ENCODE measurements at places on chromosomes 3 and 15.

DNA sequence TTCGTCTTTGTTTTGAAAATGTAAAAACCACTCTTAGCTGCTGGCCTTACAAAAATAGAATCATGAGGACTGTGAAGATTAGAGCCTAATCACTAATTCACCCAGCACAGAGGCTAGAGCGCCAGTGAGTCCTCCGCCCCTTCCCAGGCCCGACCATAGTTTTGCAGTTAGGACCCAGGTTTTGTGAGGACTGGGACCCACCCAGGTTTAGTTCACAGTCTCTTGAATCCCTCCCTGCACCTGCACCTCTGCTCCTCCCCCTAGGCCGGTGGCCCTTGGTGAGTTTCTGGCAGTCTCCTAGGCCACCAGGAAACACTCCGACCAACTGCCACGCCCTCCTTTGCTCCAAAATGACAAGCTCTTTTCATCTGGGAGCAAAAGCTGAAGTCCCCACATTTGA lies 136.0 kb upstream of the CCDC54 start:
- DNase-seq, result no peak

DNA sequence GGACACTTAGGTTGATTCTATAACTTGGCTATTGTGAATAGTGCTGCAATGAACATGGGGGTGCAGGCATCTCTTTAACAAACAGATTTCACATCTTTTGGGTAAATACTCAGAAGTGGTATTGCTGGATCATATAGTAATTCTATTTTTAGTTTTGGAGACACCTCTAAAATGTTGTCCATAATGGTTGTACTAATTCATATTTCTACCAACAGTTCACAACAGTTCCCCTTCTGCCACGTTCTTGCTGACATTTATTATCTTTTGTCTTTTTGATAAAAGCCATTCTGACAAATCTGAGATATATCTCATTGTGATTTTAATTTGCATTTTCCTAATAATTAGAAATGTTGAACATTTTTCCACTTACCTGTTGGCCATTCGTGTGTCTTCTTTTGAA lies 19.5 kb downstream of the CX3CR1 start:
- no peak for DNase-seq

GRCh38 chr15:59562448-59563186 lies 49.0 kb upstream of the GCNT3 start:
- no peak for DNase-seq

GRCh38 chr15:32034106-32034505 lies 3.8 kb downstream of the CHRNA7 start:
- no peak for DNase-seq

DNA sequence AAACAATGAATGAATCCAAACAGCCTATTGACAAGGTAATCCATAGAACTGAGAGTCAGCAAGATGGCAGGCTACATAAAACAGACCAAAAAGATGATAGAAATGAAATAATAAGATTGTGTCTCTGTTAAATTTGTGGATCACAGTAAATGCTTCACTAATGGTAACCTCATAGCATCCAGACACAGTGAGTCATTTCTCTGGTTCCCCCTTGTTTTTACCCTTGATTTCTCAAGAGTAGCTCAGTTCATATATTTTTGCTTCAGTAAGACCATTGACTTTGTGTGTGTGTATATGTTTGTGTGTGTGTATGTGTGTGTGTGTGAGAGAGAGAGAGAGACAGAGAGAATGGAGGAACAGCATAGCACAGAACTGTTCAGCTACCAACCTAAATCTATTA lies 546.9 kb downstream of the RBMS3 start:
- DNase-seq, result no peak

DNA sequence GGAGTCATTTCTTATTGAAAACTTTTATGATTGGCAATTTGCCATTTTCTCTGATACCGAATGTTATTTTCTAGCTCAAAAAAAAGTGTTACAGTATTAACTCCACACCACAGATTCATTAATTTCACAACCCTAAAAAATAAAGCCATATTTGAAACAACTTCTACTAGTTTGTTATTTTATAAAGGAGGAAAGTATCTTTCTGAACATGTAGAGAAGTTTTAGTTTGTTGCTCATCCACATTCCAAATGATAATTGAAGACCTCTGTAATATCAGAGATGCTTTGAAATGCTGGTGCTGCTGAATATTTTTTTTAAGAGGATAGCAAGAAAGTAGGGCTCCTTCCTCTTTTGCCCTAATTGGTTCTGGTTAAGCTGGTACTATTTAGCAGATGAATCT lies 1.9 kb downstream of the VGLL3 start:
- no peak for DNase-seq

DNA sequence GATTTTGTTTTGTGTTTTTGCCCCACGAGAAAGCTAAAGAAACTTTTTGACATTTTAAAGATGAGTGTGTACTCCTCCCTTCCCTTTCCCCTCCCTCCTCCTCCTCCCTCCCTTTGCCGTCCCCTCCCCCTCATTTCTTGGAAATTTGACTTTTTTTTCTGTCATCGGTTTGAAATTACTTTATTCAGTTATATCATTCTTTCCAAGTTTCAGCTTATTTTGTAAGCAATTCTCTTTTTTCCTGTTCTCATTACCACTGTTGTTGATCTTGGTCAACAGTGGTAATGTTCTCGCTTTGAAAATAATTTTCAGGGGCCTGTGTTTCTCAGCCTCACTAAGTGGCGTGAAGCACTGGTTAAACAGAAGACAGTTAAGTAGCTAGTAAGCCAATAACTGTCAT lies 178.4 kb downstream of the AKAP13 start:
- no peak for DNase-seq

DNA sequence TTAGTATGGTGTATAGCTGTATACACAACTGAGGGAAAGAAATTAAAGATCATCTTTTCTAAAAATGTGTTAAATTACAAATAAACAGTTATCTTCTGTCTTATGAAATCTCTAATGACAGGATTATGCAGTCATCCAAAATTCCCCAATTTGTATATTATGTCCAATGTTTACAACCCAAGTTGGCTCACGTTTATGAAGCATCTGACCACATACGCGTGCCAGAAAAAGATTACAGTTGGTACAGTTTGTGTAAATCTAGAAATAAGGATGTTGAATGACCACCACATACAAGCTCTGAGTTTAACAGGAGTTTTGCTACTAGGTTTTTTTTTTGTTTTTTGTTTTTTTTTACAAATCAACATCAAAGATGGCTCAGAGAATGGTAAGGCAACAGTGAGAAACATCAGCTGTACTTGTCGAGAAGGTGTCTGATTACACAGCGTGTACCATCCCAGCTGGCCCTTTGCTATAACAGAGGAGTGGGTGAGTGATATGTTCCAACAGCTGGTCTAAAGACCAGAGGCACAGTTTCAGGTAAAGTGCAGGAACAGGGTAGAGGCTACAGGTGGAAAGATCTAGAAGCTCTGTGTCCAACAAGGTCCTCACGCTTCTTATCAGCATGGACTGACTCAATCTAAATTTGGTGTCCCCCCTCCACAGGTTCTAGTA lies 47.1 kb downstream of the USF3 start:
- no peak for DNase-seq

DNA sequence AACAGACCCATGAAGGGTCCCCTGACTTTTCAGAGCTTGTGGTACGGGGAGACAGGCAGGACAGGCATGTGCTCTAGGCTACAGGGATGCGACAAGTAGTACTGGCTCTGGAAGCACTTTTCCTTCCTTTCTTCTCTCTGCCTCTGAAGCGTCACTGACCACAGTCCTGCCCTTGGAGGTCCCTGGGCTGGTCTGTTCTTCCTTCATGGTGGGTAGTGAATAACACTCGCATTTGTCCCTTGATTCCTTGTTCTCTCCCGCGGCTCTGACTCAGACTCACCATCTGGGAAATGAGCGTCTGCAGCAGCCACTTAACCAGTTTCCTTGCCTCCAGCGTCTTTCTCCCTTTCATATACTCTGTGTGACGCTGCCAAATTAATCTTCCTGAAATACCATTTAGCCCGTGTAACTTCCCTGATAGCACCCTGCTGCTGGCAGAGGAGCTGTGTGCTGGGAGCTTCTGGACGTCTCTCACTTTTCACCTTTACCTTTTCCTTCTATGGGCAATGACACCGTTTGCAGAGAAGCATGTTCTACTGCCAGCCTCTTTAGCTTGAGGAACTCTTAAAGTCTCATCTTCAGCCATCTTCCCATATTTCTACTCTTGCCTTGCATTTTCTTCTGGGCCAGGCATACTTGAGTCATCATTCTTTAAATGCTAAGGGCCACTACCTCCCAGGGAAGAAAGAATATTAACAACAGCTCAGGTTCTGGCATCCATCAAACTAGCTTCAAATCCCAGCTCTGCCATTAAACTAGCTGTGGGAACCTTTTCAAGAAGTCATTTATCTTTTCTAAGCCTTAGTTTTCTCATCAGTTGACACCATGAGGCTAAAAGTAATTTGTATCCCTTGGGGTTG lies 33.6 kb downstream of the TMEM45A start:
- no peak for DNase-seq

- no peak for DNase-seq
Measured at GRCh38 chr3:98584547-98584946, 8.9 kb downstream of the CPOX start.

GRCh38 chr3:37493485-37494080 lies 319.2 kb upstream of the LRRFIP2 start:
- no peak for DNase-seq

DNA sequence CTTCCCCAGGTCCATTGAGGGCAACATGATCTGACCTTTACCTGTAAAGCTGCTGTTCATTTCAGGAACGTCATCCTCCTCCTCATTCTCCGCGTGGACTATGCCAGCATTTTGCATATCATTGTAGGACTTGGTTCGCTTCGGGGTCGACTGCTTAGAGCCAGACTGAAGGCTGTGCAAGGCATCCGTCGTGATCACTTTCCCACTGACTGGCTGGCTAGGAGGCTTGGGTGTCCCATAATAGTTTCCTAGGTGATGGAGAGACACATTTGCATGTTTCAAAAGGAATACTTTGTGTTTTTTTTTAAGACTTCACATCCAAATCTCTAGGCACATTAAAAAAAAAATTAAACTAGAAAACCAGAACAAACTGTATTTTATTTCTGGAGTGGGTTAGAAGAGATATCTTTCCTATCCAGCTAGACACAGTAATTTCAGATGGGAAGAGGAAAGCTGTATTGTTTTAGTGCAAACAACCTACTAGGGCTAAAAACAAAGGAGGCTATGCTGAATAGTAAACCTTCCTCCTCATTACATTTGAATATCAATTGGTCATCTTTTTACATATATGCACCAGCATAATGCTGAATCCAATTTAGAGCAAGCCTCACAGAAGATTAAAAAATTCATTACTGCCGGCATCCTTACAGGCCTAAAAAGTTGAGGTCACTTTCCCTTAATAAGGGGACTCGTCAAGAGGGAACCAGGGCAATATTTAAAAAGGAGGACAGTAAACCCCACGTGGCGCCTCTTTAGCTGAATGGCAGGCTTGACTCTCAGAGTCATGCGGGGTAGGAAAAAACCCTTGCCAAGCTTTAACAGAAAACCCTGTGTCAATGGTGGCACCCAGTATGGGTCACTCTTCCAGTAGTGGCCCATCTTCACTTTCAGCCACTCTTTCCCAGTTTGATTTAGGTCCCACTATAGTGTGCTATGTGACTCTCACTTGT lies 559.9 kb downstream of the MAGI1 start:
- no peak for DNase-seq

DNA sequence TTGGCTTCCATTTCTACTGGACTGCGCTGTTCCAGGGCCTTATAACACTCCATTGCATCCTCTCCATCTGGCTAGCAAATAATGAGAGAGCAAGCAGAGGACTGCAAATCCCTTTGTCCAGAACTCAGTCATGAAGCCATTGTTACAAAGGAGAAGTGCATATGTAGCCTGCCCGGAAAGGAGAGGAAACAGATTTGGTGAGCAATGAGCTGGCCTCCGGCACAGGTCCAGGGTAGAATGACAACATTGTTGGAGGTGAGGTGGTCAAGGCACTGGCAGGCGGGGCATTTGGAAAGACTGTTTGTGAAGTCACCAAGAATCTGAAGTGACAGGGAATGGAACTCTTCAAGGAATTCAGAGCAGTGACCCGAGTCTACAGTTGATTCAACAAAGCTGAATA lies 25.0 kb upstream of the ATP1B3 start:
- DNase-seq, result peak; percentile 87

- DNase-seq, result no peak
Measured at GRCh38 chr15:78766041-78766440, 45.2 kb downstream of the ADAMTS7 start.

DNA sequence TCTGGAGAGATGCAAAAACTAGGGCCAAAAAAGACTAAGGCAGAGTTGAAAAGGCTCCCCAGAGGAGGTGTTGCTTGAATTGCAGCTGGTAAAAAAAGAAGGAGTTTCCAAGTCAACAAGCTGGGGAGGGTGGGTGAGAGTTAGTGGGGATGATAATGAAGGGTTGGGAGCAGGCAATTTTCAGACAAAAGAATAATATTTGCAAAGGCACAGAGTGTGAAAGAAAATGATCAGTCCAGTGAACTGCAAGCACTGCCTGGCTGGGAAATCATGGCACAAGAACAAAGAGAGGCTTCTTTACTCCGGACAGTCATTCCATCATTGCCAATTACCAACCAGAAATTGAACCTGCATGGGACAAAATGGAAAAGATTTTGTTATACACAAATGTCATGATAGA lies 42.2 kb downstream of the C3orf85 start:
- no peak for DNase-seq

- no peak for DNase-seq
Measured at GRCh38 chr3:157237886-157238285, 77.9 kb upstream of the CCNL1 start.

GRCh38 chr15:81680829-81681228 lies 306.8 kb upstream of the TMC3 start:
- no peak for DNase-seq

- DNase-seq, result no peak
Measured at GRCh38 chr15:27956285-27956684, 142.8 kb downstream of the OCA2 start.

DNA sequence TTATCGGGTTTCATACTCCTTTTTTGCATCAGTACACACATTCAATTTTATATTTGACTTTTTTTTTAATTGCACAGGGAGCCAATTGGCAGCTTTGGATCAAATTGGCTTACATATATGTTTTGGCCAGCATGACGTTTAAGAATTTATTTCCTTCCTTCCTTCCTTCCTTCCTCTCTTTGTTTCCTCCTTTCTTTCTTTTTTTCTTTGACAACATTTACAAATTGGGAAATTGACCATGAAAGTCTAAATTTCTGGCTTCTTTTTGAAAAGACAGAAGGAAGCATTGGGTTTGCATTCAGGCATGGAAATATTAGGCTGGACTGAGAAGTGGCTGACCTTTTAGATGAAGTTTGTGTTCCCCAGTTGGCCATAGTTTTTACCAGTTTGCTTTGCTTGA lies 103.4 kb upstream of the IGSF10 start:
- DNase-seq, result no peak

GRCh38 chr3:186590580-186591295 lies 20.2 kb downstream of the DNAJB11 start:
- DNase-seq, result no peak

Data from endothelial cell of umbilical vein (primary cell).